Stimulated activated CD8-positive, alpha-beta memory T cell treated with anti-CD3 and anti-CD28 coated beads, Interleukin-7, amount 100 ng/mL, for 1 hour (primary cell): ENCODE measurements at places on chromosomes 12 and 14.

DNA sequence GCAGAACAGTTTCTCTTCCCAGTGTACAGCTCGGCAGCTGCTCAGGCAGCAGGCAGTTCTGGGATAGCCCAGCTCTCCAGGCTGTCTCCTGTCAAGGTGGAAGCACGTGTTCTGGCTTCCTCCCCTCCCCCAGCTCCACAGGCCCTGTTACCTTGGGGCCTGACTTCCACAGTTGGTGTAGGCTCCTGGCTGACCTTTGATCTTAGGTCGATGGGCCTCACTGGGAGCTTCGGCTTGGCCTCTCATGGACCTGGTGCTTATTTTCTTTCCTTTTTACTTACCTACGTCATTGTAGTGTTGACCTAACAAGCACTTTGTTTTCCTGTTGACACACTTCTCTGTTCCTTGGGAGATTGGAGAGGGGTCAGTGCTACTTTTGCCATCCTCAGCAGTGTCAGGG lies 17.0 kb downstream of the DLST start:
- no peak for DNase-seq

DNA sequence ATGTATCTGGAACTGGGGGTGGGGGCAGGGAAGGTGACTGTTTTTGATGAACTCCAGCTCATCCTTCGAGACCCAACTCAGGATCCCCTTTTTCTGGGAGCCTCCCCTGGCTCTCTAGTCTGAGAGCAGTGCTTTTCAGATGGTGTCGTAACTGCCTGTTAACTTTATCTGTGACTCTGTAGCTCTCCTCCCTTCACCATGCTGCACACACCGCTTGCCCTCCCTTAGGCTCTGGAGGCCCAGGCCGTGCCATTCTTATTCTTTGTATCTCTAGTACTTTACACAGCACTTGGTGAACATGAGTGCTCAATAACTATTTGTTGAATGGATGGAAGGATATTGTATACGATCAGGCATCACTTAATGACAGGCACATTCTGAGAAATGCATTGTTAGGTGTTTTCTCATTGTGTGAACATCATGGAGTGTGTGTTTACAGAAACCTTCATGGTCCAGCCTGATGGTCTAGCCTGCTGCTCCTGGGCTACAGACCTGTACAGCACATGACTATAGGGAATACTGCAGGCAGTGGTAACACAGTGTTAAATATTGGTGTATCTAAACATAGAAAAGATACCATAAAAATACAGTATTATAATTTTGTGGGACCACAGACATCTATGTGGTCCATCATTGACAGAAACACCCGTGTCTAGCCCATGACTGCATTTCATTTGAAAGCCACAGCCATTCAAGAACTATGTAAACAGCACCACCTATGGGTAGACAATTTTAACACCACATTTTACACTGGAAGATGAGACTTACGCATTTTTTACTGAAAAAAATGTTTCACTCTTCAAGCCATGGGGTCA lies 91.8 kb downstream of the EML1 start:
- no peak for DNase-seq

DNA sequence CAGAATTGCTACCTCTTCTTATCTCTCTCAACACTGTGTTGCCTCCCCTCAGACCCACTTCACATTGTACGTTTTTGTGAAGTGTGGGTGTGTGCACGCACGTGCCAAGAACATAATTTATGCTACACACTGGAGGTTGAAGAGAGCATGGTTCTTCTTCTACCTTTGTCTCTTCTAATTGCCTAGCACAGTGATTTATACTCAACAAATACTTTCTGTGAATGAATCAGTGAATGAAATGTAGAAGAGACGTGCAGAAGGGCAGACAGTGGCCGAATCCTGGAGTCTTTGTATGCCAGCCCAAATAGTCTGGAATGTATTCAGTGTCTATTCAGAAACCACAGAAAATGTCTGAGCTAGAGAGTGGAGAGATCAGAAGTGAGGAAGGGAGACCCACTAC lies 4.6 kb upstream of the SAMD4A start:
- DNase-seq: no peak

DNA sequence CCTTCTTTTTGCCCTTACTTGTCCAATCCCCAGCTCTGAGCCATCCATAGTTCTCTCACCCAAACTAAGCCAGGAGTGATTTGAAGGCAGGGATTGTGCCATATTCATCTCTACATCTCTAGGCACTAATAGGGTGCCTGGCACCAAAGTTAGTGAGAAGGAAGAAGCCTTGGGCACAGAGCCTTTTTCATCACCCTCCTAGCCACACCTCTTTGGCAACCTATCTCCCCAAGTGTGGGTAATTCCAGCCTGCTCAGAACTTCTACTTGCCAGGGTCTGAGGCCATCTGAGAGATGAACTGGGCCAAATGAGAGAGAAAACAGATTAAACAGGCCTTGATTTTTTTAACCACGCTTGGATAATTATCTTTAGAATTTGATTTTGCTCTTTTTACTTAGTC lies 61.3 kb downstream of the PHLDA1 start:
- DNase-seq: no peak

DNA sequence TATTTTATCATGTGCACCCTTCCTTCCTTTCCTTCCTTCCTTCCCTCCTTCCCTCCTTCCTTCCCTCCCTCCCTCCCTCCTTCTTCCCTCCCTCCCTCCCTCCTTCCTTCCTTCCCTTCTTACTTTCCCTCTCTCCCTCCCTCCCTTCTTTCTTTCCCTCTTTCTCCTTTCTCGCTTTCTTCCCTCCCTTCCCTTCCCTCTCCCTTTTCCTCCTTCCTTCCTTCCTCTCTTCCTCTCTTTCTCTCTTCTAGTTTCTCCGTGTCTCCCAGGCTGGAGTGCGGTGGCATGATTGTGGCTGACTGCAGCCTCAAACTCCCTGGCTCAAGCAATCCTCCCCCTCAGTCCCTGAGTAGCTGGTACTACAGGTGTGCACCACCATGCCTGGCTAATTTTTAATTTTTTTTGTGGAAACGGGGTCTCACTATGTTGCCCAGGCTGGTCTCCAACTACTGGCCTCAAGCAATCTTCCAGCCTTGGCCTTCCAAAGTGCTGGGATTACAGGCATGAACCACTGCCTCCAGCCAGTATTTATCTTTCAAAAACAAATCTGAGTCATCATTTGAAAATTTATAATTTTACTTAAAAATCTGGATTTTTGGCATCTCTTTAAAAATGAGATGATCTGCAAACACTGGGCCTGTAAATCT lies 7.8 kb downstream of the C1RL start:
- no peak for DNase-seq

GRCh38 chr14:88049266-88049665 lies 44.3 kb downstream of the GPR65 start:
- DNase-seq: no peak

DNA sequence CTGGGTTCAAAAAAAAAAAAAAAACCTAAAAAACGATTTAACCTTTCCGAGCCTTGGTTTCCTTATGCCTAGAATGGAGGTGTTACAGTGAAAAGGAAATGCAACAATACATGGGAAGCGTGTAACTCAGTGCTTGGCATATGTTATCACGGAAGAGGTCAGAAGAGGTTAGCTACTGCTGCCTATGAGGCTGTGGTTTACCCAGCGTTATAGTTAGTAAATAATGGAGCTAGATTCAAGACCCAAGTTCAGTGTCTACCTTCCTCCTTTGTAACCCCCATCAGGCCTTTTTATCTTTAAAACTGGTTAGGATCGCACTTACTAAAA lies 839 bp downstream of the IFT43 start:
- no peak for DNase-seq

GRCh38 chr12:90921536-90921935 lies 33.4 kb downstream of the CCER1 start:
- DNase-seq: no peak

DNA sequence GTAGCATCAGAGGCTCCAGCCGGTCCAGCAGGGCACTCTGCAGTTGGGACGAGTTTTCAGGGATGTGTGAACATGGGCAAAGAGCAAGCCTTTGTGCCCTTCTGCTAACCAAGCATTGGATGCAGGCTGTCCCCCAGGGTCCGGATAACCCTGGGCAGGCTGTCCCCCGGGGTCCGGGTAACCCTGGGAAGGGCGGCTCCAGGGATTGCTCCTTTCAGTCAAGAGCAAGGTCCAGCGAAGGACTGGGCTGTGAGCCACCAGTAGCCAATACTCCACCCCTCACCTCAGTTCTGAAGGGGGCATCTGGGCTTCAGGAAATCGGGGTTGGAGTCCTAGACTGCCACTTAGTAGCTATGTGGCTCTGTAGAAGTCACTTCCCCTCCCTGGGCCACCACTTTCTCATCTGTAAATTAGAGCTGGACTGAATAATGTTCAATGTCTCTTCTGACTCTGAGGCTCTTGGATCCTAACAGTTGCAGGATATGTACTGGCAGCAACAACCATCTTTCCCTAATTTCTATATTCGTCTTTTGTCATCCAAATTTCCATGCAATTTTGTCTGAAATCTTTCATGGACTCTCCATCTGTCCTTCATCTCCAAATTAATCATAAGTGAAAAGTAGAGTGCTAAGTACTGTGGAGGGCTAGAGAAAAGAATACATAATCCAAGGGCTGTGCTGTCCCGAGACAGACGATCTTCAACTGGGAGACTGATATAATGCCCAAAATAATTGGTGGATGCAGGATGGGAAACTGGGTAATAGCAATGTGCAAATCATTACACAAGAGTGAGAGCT lies 137.4 kb upstream of the NTF3 start:
- no peak for DNase-seq

- no peak for DNase-seq
These were observed 5.4 kb upstream of the GPX2 start for GRCh38 chr14:64947710-64948611.

GRCh38 chr12:64672925-64673409 lies 62.7 kb downstream of the RASSF3 start:
- DNase-seq: no peak

DNA sequence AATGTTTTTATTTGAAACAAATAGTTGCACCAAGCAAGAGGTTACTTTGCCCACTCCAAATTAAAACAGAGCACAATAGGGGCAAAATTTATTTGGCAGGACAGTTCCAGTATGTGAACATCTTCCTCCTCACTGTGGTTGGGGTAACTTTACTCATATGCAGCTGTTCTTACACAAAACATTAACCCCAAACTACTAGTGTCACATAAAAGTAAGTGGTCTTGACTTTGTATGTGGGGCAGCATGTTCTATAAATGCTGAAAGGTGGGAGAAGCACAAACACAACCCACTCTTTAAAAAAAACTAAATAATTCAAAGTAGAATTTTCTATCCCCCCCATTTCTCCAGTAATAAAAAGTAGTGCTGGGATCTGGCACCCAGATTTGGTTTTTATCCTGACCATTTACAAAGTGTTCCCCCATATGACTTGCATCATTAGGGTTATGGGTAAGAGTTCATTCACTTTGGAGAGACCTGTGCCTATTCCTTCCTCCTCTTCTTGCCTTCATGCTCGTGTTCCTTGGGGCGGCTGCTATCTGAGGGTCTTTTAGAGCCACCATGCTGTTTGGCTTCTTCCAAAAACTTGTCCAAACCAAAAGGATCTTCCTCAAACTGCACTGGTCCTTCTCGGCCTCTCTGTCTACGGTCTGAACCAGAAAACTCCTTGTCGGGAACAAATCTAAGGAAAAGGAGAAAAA lies 9.9 kb downstream of the SLIRP start:
- DNase-seq: no peak

- DNase-seq: no peak
These were observed 417.6 kb downstream of the GALC start for GRCh38 chr14:87575378-87575777.

DNA sequence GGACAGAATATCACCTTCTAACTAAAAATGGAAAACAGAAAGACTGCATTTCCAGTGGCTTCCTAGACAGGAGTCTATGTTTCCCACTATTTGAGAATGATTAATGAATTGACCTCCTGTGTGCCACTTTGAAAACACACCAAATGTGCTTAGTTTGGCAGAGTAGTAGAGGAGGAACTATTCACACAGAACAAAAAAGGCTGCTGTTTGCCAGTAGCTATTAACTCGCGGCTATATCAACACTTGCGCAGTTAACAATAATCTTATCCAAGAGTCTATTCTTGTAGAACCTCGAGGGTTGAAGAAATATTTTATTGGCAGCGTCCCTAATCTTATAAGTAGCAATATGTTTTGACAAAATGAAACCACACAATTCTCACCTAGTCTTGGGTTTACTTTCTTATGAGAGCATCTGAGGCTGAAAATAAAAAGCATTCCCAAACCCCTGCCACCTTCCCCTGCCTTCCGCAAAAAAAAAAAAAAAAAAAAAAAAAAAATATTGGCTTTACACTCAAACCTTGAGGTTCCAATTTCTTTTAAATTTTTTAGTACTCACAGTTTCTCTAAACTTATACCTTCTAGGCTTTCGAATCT lies 127.3 kb upstream of the FLRT2 start:
- DNase-seq: no peak

- DNase-seq: no peak
These were observed 329.8 kb upstream of the OR4E1 start for GRCh38 chr14:22003461-22003860.

DNA sequence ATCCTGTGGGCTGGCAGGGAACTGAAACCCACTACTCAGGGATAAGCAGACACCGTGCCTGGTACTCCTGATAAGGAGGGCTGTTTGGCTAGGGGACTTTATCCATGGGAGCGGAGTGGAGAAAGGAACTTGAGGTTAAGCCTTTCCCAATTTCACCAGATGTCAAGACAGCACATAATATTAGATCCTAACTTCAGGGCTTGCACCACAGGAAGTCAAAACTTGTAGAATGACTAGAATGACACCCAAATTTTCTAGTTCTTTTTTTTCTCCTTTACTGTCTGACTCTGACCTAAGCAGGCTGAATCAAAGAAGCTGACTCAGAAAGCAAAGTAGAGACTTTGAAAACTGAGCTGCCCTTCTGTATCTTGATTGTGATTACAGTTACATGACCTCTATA lies 7.1 kb upstream of the CGRRF1 start:
- no peak for DNase-seq

DNA sequence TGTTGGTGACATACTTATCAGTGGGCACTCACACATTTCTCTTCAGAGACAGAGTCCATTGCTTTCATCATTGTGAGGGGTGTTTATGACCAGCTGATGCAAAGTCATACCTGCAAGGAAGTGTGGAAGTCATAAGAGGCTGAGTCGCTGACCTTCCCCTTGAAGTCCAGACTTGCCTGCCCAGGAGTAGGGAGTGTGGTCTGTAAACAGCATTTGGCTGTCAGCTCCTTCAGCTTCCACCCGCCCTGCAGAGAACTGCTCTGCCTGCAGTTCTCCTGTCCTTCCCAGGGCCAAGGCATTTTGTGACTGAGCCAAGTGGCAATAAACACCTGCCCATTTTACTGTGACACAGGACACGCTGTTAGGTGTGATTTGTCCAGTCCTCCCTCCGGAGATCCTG lies 801.3 kb downstream of the BCL11B start:
- DNase-seq: no peak

DNA sequence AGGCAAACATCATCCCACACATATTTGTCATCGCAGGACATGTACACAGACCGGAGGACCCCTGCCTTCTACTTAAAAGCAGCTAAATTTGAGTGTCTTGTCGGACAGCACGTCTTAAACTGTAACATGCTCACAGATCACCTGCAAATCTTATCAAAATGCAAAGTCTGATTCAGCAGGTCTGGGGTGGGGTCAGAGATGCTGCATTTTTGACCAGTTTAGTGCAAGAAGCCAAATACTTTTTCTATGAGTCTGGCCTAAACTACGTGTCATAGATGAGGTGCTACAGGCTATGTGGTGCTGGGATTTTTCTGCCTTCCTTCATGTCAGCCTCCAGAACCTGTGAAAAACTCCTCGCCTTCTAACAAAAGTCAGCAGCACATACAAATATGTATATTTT lies 178.8 kb upstream of the LHX5 start:
- DNase-seq: no peak
